MCF 10A (cell line): ENCODE measurements at places on chromosomes 12 and 14.
A peak's percentile ranks its signal among the peaks of the same experiment; 100 is the strongest.

DNA sequence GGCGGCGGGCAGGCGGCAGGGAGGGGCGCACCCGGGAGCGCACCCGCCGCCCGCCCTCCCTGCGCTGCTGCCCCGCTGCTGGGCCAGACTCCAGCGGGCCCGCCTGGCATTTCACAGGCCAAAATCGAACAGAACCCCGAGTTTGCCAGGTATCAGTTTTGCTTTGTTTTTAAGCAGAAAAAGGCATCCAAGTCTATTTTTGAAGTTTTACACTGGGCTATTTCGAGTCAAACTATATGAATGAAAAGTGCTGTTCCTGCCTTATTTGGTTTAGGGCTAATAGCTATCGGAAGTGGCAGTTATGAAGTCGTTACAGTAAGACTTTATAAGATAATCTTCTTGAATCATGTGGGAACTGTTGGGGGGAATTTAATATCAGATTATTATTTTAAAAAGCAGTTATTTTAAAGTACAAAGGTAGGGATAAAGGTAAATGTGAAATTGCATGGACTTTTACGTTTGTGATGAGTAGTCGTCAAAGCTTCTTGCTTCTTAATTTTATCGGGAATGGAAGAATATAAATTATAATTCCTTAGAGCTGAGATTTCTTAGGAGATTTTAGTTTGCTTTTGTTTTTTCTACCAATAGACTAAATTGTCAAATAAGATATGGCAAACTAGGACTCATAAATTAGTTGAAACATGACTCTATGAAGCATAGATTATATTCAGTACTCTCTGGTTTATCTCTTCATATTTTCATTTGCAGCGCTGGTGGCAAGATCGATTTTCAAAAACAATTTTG lies 1.1 kb downstream of the MSRB3 start:
- DNase-seq = no peak
- peak overlapping the region; percentile 66 for H3K4me3 ChIP-seq
- peak overlapping the region; percentile 13 for H3K27ac ChIP-seq
- no peaks in the 10 kb centered on the region for H3K36me3 ChIP-seq

DNA sequence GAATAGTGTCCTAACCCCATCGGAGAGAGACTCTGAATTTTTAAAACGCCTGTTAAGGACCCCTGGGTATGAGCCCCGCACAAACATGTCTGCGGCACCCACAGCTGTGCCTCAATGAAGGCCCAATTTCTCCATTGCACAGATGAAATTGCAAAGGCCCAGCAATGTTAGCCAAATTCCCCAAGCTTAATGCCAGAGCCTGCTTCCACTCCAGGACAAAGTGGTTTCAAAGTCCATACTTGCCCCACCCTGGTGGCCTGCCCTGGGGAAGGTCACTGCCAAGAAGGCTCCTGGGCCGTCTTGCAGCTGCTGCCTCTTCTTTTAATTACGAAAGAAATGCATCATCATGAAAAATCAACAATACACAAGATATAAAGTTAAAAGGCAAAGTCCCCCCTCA lies 1179.7 kb downstream of the VRK1 start:
- H3K36me3 ChIP-seq = peaks cover 6% of the 10 kb centered on the region
- no peaks in the 10 kb centered on the region for H3K27me3 ChIP-seq
- H3K27ac ChIP-seq = peak overlapping the region; percentile 75
- H3K4me1 ChIP-seq = peaks cover 31% of the 10 kb centered on the region
- H3K4me3 ChIP-seq = peak overlapping the region; percentile 68

GRCh38 chr14:63663428-63664341 lies 22.0 kb upstream of the WDR89 start:
- no peak for DNase-seq
- H3K27ac ChIP-seq = no peak overlapping the region
- peaks cover 10% of the 10 kb centered on the region for H3K36me3 ChIP-seq
- no peak overlapping the region for H3K4me3 ChIP-seq

- H3K4me3 ChIP-seq = no peak overlapping the region
- H3K27ac ChIP-seq = no peak overlapping the region
- no peak for DNase-seq
- H3K36me3 ChIP-seq = no peaks in the 10 kb centered on the region
- H3K4me1 ChIP-seq = peaks cover 11% of the 10 kb centered on the region
Measured at GRCh38 chr12:76920172-76921099, 41.6 kb upstream of the CSRP2 start.

- no peaks in the 10 kb centered on the region for H3K4me1 ChIP-seq
- H3K27ac ChIP-seq = no peak overlapping the region
- H3K36me3 ChIP-seq = no peaks in the 10 kb centered on the region
- peaks cover 98% of the 10 kb centered on the region for H3K27me3 ChIP-seq
- no peak overlapping the region for H3K4me3 ChIP-seq
- DNase-seq = peak; percentile 6
Measured at GRCh38 chr14:22070119-22070982, 396.7 kb upstream of the OR4E1 start.
